ENCODE measurements at places on chromosomes 1 and 21.

GRCh38 chr1:31483012-31483946 lies 70.3 kb downstream of the SERINC2 start:
- DNase-seq = peak; percentile 76

DNA sequence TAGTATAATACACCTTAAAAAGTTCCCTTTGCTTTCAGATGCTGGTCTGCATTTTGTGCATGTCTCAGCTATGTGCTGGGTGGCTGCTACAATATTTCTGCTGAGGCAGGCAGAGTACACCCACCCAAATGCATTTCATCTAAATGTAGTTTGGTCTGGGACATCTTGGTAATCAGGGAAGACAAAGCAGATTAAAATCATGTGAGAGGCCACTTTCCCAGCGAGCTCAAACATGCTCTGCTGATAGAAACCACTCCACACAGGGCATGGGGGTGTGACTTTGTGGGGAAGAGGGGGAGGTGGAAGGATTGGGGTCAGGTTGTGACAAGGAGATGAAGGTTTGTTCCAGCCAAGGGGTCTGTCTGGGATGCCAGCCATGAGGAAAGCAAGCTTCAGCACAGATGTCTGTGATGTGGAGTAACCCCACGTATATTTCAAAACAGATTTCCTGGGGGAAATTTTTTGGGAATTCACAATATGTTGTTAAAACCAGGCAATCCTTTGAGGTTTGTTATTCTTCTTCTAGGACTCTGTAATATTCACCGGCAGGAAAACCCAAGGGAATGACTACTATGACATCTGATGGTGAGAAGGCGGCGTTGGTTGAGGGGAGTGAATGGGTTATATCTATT lies 255.1 kb upstream of the FGGY start:
- DNase-seq = no peak

- peak; percentile 94 for DNase-seq
These were observed 95.4 kb upstream of the ERRFI1 start for GRCh38 chr1:8121261-8122159.

DNA sequence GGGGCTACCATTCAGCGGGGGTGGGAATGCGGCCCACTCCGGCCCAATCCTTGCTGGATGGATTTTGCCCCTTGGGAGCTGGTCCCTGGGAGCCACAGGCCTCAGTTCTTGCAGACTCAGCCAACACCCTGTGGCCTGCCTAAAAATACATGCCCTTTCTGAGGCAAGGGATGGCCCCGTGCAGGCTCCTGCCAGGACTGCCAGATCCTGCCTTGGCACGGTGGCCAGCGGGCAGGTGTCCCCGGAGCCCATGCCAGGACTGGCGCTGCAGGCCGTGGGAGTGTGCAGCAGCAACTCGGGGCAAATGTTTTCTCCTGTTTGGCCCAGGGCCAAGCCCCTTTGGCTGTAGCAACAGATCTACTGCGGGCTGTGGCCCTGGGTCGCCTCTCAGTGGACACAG lies 1.6 kb upstream of the PANK4 start:
- DNase-seq = no peak

DNA sequence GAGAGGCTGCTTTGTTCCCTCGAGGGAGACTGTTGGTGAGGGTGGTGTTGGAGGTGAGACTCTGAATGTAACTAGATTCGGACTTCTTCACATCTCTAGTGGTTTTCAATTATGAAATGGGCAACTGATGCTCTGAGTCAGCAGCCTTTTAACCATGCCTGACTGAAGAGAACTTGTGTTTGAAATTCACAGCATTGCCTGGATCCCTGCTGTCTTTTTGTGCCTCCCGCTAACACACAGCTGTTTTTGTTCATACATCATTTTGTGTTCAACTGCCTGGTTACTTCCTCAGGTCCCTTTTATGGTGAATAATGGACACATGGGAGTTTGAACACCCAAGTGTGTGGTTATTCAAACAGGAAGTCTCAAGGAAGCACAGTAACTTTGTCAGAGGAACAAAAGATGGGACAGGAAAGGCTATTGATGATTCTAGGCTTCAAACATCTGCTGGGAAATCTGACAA lies 16.8 kb downstream of the LAMC1 start:
- no peak for DNase-seq

DNA sequence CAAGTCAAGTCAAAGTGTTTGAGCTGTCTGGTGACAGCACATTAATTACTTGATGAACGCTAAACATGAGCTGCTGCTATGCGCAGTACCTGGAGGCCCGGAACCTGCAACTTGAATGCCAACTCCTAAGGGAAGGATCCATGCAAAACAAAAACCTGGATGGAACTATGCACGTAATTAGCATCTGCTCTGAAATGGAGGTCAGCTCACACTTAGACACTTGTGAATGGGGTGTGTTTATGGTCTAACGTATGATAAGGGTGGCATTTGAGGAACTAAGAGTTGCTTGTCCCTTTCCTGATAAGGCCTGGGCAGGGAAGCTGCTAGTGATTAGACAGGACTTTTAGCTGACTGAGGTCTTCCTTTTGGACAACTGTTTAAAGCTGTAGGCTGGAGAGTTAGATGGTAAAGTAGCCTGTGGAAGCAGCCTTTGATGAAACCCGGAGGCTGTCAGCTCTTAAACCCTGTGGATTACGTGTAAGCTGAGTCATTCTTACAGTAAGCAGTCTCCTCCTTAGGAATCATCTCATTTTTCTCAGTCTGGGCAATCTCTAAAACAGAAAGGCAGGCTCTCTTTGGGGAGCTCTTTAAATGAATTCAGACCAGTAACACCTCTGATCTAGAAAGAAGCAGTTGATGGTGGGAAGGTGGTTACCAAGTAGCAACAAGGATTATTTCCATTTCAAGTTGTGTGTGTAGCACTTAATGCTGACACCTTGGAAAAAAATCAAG lies 6.8 kb downstream of the TENT5C start:
- no peak for DNase-seq

DNA sequence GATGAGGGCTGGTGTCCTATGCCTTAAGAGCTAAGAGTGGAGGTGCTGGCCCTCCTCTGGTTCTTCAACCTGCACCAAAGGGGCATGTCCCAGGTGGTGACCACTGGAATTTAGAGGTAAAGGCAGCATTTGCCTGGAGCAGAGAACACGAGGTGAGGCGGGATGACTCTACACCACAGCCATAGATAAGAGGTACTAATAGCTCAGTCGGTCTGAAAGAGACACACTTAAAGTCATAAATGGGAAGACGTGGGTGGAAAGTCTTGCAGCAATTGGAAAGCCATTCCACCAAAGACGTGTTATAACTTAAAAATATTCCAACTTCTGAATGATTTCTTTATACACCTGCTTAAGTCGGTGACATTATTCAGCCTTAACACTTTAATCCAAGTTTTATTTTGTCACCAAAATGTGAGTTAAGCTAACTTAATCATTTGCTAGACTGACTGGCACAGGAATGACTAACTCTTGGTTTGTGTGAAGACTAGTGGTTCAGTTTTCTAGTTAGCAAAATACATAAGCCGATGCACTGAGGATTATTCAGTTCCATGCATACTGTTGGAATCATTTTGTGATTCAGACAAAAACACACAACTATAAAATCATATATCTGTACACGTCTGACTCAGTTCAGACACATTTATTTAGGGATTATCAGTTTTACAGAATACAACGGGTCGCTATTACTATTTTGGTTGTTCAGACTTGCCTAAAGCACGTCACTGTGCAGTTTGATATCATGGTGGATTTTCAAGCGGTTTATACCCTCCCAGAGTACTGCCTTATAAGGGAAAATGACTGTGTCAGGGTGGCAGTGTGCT lies 4.6 kb upstream of the ETS2 start:
- DNase-seq = no peak

DNA sequence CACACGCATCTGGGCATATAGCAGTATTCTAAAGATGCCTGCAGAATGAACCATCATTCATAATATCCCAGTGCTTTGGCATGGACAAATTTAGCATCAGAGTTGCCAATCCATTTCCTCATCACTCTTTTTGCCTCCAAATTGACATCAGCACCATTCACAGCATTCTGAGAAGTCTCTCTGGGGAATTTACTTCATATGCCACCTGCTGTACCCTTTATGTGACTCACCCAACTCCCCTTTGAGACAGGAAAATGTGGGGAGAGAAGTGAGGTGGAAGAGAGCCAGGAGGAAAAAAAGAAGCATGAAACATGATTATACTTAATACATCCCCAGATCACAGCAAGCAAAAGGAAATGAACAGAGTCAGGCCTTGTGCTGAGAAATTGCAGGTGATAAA lies 37.4 kb downstream of the RAB3B start:
- no peak for DNase-seq

GRCh38 chr1:77068013-77068412 lies 151.2 kb downstream of the PIGK start:
- no peak for DNase-seq

GRCh38 chr1:34591751-34592629 lies 162.9 kb upstream of the GJB5 start:
- DNase-seq = peak; percentile 49

Measured in HT-29 (cell line).